ENCODE measurements at places on chromosomes 1 and 21.
A peak's percentile ranks its signal among the peaks of the same experiment; 100 is the strongest.

DNA sequence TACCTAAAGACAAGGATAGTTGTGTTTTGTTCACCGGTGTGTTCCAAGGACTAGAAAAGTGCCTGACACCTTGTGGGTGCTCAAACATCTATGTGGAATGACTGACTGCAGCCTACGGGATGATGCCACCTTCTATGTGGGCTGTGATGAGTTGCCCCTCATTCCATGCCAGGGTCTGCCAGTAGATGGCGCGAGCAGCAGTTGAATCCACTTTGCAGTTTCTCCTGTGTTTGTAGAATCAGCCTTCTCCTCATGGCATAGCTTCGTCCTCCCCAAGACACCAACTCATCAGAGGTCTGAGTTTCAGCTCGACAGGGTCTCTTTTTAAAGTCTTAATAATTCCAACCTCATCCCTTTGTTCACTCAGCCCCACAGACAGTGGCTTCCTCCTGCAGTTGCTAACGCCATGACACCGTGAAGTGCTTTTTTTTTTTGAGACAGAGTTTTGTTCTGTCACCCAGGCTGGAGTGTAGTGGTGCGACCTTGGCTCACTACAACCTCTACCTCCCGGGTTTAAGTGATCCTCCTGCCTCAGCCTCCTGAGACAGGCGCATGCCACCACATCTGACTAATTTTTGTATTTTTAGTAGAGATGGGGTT lies 133.7 kb downstream of the CAPN8 start:
- DNase-seq: peak; percentile 67

GRCh38 chr1:168371477-168371876 lies 90.8 kb downstream of the TBX19 start:
- DNase-seq: no peak

GRCh38 chr1:194629011-194629410 lies 1442.6 kb upstream of the B3GALT2 start:
- DNase-seq: no peak

DNA sequence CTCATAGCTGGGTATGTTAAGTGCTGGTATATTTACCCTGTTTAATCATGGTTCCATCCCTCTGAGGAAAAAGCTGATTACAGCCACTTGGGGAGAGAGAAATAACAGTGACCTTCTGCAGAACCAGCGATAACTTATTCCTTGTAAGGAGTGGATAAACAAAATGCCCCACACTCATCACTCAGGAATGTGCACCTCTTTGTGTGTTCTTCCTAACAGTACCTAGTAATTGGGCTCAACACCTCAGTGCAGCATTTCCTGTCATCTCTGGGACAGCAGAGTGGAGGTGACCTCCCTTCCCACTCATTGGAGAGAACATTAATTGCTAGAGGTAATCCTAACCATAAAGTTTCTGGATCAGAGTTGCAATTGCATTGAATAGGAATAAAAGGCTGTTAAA lies 112.5 kb upstream of the F3 start:
- no peak for DNase-seq

DNA sequence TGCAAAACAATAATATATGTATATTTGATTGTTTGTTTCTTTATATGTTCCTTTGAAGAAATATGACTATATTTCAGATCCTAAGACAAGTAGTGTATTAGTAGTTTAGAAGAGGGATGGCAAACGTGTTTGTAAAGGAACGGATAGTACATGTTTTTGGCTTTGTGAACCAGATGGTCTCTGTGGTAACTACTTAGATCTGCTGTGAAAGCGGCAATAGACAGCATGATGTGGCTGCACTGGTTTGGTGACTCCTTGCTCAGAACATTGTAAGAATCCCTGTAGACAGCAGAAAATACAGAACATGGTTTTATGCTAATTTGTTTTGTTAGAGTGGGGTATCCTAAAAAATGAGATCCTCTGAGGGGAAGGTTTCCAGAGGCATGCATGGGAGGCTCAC lies 3.1 kb downstream of the ACADM start:
- no peak for DNase-seq

DNA sequence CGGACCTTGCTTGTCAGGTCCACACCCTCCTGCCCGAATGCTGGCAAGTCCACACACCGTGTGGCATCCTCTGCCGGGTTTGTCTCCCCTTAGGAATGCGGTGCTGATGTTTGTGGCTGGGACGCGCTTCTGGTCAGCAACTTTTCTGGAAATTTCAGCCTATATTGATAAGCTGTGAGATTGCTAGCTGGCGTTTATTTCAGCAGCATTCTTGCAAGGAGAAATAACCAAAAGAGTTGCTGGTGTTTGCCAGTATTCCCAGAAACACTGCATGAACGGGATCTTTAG lies 601 bp downstream of the CEPT1 start:
- no peak for DNase-seq

- DNase-seq: no peak
These were observed 2.0 kb upstream of the FMO4 start for GRCh38 chr1:171311771-171312558.

- DNase-seq: no peak
These were observed 31.6 kb upstream of the TENT5C start for GRCh38 chr1:117574161-117574835.

DNA sequence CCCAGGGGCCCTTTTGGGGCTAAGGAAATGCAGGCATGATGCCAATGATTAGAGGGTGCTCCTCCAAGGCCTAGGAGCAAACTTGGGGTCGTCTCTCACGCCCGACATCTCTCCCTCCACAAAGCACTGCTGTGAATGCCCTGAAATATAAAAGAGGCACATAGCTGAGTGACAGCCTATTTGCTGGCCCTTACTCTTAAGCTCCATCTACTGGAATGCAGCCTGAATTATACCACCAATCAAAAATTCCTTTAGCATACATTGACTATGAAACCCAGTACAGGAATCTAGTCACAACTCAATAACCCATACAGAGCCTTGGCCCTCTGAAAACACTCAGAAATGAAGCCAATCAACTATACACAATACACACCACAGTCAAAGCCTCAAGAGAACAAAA lies 105.5 kb downstream of the LRIG2 start:
- no peak for DNase-seq

- DNase-seq: no peak
These were observed 1.7 kb downstream of the GPR137B start for GRCh38 chr1:236144033-236144432.

GRCh38 chr1:69533343-69533742 lies 34.4 kb upstream of the LRRC7 start:
- no peak for DNase-seq

DNA sequence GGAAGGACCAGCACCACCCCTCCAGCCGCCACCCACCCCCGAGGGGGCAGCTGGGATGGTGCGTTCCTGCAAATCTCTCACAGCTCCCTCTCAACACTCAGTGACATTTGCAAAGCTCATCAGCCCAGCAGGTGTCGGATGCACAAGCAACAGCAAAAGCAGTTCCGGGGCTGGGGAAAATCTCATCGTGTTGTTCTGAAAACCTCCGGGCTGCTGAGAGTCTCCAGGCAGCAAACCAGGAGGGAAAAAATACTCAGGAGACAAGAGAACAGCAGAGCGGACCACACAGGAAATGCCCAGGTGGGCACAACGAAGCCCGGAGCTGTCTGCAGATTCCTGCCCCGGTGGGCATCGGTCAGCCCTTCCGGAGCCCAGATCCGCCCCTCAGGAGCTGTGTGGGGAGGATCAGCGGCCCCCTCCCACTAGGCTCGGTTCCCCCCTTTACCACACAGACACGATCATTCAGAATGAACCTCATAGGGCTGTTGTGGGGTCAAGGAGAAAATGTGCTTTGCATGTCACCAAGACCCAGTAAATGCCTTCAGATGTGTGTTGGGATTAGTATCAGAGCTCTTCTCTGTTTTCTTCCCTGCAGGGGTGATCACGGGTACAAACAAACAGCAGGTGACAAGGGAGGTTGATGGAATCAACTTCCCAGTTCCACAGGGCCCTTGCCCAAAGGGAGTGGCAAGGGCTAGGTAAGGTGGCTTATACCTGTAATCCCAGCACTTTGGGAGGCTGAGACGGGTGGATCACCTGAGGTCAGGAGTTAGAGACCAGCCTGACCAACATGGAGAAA lies 127.0 kb upstream of the TIAM1 start:
- no peak for DNase-seq

- no peak for DNase-seq
These were observed 16.4 kb upstream of the YTHDF2 start for GRCh38 chr1:28720376-28720775.

DNA sequence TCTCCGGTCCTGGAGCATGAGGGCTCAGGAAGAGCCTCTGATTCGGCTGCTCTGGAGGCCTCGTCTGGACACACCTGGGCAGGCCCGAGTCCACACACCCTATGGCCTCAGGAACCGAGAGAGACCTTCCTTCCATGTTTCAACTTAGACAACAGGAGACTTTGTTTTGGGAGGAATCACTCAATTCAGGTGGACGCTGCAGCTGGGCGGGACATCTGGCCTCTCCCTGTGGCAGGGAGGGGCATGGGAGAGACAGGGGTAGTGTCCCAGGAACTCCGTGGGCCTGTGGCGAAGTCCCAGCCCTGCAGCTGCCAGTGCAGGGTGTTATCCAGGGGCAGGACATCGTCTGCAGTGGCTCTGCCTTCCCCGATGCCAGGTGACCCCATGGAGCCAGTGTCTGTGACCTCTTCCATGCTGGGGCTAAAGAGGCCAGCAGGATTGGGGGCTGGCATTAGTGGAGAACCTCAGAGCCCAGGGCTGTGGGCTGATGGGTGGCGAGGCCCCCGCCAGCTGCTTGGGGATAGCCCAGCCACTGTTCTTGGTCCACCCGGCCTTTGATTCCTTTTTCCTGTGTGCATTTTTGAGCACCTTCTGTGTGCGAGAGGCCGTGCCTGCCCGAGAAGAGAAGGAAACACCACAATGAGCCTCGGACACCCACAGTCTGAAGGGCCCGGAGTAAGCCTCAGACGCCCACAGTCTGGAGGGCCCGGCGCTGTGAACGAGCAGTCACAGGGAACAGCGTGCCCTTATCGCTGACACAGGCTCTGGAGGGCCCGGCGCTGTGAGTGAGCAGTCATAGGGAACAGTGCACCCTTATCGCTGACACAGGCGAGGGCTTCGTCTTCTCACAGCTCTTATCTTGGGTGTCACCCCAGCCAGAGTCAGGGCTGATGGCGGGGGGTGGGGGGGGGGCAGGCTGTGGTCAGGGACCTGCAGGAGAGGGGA lies 6.2 kb downstream of the COL18A1 start:
- no peak for DNase-seq

GRCh38 chr1:201216395-201217085 lies 25.9 kb downstream of the IGFN1 start:
- DNase-seq: no peak

DNA sequence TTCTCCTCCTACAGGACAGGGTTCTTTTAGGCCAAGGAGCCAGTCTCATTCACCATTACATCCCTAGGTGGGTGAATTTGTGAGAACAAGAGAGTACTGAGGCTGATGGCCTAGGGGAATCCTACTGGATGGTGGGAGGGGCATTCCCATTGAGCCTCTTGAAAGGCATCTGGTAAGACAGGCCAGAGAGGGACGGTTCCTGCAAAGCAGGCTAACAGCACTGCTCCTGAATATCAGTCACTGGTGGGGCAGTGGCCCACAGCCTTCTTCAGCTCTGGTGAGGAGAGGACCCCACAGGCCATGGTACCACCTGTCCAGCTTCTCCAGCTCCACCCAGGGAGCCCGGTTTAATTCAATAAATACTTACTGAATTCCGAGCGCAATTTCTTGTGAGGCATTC lies 125.9 kb upstream of the EDN2 start:
- no peak for DNase-seq

- DNase-seq: no peak
These were observed 93.9 kb downstream of the C1orf21 start for GRCh38 chr1:184480736-184481135.

GRCh38 chr1:117846674-117847425 lies 82.6 kb downstream of the GDAP2 start:
- DNase-seq: no peak

GRCh38 chr1:219993554-219994433 lies 52.5 kb downstream of the EPRS1 start:
- no peak for DNase-seq

DNA sequence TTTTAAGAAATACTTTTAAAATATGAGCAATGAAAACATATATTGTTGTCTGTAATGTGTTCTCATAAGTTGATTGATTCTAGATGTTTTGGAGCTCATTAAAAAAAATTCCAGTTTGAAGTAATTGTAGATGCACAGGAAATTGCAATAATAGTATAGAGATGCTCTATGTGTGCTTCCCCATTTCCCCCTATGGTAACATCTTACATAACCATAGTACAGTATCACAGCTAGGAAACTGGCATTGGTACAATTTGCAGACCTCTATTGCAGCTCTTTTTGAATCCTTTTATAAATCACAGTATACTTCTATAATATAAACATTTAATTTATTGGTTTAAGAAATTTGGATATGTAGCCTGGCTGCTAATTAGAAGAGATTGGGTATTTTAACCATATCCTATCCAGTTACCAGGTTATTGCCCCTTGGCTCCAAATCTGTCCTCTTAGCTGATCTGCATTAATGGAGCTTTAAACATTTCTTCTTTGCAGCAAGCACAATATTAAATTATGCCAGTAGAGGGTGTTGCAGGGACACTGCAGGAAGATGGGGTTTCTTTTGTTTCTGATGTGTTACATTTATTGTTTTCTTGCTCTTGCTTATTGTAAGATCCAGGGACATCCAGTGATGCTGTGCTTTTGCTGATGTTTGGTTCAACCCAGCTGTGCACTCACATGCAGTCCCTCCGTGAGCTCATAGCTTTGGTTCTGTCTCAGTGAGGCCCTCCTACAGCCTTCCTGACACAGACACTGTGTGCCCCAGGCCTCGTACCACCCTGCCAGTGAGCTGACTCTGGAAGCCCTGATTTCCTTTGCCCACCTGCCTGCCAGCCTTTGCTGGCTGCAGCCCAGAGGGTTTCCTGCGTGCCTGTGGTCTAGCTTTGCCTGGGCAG lies 103.3 kb downstream of the RABGAP1L start:
- DNase-seq: peak; percentile 2

- no peak for DNase-seq
These were observed 3.9 kb downstream of the KDM4A start for GRCh38 chr1:43653893-43654292.

DNA sequence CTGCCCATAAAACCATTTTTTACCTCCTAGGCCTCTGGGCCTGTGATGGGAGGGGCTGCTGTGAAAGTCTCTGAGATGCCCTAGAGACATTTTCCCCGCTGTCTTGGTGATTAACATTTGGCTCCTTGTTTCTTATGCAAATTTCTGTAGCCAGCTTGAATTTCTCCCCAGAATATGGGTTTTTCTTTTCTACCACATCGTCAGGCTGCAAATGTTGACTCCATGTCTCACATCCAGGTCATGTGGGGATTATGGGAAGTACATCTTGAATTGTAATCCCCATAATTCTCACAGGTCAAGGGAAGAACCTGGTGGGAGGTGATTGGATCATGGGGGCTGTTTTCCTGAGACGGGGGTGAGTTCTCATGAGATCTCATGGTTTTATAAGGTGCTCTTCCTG lies 603.2 kb downstream of the SMYD3 start:
- no peak for DNase-seq
